NCI-H460 (cell line): ENCODE measurements at places on chromosomes 1 and 21. TPM values are rescaled to one million over a fixed set of nuclear protein-coding genes. Genes with fewer than 3 reads are reported as not detected.

DNA sequence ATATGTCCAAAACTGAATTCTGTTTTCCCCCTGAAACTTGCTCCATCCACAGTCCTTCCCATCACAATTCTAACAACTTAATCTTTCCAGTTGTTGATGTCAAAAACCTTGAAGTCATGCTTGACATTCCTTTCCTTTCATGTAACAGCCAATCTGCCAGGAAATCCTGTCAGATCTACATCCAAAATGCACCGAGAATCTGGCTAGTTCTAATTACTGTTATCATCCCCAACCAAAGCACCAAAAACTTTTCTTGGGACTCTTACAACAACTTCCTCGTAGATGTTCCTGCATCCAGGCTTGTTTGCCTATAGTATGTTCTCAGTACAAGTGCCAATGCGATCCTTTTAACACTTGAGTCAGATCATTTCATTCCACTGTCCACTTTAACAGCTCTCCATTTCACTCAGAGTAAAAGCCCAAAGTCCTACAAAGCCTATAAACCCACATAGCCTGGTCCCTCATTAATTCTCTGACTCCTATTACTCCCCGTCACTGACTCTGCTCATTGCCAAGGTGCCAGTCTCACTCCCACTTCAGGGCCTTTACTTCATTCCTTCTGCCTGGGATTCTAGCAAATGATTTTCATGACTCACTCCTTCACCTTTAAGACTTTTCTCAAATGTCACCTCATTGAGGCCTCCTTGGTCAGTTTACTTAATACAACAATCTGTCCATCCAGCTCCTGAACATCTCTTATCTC is 493.2 kb upstream of the NFIA start:
- no peak for DNase-seq

DNA sequence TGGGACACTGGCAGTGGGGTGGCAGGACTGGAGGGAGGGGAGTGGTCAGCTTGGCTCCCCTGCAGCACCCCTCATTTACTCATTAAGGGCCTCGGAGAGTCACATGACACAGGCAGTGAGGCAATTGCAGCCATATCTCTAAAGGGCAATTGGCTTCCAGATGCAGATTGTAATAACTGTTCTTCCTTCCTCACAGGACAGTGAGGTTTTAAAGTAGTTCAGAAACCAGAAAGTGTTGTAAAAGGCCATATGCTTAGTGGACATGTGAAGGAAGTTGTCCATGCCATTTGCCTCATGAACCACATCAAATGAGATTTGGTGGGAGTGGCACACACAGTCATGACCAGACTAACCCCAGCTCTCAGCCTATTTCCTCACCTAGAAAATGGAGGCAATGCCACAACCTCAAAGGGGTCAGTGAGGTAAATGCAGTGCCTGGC is 11.1 kb downstream of the MTX1 start:
- DNase-seq = no peak

- no peak for DNase-seq
These were observed 36.9 kb upstream of the HHAT start for GRCh38 chr1:210291786-210292230.

DNA sequence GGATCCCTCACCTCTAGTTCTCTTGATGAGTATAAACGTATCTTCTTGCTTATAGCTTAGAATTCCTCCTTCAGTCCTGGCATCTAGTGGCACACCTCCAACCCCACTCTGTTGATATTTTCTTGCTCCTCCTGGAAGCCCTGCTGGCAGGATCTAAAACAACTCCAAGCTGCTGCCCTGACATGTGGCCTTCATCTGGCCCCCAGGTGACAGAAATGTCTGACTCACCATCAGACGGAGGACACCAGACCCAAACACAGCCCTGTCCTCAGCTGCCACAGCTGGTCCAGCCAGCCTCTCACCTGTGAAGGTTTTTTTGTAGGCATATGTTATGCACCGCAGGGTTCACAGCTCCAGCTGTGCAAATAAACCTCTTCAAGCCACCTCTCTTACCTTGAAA is 53.4 kb downstream of the KRTAP19-8 start:
- DNase-seq = no peak

GRCh38 chr1:97581614-97582051 is 339.2 kb downstream of the DPYD start:
- no peak for DNase-seq

CFAP126 gene
- total RNA-seq = not detected in 2 replicates

DNA sequence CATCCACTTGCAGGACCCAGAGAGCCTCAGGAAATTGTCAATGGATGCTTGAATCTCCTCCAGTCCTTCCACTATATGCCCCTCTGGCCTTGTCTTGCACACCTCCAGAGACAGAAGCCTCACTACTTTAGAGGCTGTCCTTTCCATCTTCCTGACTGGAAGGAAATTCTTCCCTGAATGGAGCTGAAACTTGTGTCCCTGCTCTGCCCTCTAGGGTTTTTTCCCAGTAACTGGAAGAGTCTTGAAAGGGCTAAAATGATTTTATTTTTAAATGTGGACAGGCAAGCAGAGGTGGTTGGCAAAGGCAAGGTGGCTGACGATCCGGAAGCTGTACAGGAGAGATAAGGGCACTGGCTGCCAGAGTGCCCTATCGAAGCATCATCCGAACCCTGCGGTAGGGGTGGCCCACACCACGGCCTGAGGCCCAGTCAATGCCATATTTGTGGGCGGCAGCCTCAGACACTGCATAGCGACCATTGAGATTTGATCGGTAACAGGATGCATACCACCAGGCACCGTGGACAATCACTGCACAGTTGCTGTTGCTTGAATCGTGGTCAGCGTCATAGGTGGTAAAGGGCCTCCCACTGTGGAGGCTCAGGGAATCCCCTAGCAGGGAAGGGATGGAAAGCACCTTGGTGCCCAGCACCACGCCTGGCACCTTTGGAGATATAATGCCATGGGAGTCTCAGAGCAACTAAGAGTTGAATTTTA is 2.3 kb upstream of the MAP3K6 start:
- DNase-seq = no peak
